ENCODE measurements at places on chromosomes 11 and 22.

- no peak for DNase-seq
Observed at GRCh38 chr22:48619721-48620120, 1208.0 kb downstream of the BRD1 start.

GRCh38 chr11:66106786-66107599 lies 36.9 kb downstream of the PACS1 start:
- DNase-seq: no peak

- no peak for DNase-seq
Observed at GRCh38 chr11:45658292-45658991, 7.0 kb downstream of the CHST1 start.

DNA sequence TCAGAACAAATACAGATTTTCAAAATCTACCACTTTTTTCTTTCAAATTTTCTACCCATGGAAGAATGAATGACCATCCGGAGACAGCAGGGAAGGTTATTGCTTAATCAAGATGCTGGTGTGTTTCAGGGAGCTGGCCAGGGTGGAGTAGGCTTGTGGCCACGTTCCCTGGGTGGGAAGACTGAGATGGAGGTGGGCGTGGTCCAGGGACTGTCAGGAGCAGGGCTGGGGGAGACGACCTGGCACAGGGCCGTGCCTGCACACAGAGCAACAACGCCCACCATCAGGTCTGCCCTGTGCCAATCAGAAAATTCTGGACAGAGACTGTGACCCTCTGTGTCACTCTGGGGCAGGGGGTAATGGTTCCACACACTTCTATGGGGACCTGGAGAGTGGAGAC lies 7.1 kb upstream of the APOBEC3H start:
- no peak for DNase-seq

- no peak for DNase-seq
Observed at GRCh38 chr11:82577246-82577645, 156.4 kb downstream of the FAM181B start.

- no peak for DNase-seq
Observed at GRCh38 chr22:24027389-24027975, 16.4 kb downstream of the CABIN1 start.

DNA sequence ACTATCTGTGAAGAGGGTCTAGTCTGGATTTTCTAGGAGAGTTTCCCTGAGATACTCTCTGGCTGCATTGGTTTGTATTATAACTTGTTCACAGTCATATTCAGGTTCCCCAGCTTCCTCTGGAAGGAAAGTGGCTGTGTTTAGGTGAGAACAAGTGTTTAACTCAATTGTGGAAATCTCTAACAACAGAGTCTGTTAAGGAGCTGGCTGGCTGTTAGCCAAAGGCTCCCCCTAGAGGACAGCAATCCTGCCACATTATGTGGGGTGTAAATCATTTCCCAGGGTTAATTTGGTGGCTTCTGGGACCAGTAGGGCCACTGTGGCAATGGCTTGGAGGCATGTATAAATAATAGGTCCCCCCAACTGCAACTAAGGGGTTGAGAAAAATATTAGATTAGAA lies 18.4 kb downstream of the MS4A6E start:
- DNase-seq: no peak

- DNase-seq: no peak
Observed at GRCh38 chr11:90594658-90595057, 371.8 kb upstream of the CHORDC1 start.

GRCh38 chr11:17770048-17770652 lies 35.6 kb downstream of the KCNC1 start:
- no peak for DNase-seq

DNA sequence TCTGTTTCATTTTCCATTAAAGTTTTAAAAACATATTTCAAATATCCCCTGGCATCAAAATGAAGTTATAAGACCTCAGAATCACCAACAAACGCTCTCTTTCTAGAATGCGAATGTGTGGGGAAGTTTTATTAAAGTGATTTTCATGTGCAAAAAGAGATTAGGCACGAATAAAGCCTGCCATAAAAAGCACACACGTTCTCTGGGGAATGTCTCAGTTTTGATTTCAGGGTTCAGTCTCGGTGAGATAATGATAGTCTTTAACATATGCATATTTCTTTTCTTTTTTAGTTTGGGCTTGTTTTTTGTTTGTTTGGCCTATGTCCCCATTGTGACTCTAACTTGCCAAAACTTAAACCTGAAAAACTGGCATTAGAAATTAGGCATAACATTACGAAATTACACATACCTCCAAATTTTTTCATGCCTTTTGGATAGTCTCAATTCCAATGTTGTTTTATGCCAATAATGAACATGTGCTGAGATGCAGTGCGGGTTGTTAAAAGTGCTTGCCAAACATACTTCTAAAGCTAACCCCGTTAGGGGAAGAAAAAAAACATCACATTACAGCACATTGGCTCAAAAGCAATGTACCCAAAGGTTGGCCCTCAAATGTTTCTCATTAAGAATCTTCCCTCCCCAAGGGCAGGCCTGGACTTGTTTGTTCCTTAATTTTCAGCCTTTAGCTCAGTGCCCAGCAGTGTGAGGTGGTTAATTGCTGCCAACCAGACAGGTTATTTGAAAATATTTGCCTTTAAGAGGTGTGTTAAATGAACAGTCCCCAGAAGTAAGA lies 33.2 kb upstream of the FBLN1 start:
- DNase-seq: no peak

- DNase-seq: no peak
Observed at GRCh38 chr22:21972293-21972779, 10.3 kb downstream of the TOP3B start.

- no peak for DNase-seq
Observed at GRCh38 chr11:118682372-118682771, 2.9 kb upstream of the TREH start.

GRCh38 chr11:115452241-115452640 lies 52.0 kb downstream of the CADM1 start:
- DNase-seq: no peak

- DNase-seq: no peak
Observed at GRCh38 chr11:128512474-128512996, 74.8 kb downstream of the ETS1 start.

DNA sequence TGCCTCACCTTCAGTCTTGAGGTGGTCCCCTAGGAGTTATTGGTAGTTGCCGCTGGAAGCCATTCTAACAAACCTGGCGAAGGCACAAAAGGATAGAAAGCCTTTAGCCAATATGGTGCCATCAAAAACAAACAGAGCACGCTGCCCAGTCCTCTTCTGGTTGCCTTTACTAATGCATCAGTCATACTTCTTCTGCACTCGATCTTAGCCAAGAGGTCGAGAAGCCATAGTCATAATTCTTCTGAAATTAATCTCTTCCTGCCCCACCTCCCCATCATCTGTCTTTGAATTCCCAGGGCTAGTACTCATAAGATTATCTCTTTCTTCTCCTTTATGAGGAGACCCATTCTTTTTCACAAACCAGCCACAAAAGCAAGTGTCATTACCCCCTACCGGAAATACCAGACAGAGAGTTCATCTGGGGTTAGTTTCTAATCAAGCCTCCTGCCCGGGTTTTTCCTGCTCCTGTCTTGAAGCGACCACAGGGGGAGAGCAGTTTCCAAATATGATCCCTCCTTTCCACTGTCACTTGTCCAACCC lies 21.4 kb upstream of the EHF start:
- DNase-seq: no peak

Data from stimulated activated CD8-positive, alpha-beta memory T cell treated with anti-CD3 and anti-CD28 coated beads, Interleukin-7, amount 100 ng/mL, for 1 hour (primary cell).